ENCODE measurements at places on chromosomes 16 and 17. TPM values are rescaled to one million over a fixed set of nuclear protein-coding genes. Genes with fewer than 3 reads are reported as not detected.

The CD300LF gene
- 0.44 TPM for total RNA-seq

The UMOD gene
- total RNA-seq, result not detected

The CLEC18B gene
- 0.55 TPM for total RNA-seq

The TEKT5 gene
- 0.52 TPM for total RNA-seq

The ENPP7 gene
- total RNA-seq, result not detected

GRCh38 chr16:89620406-89620841 is 7.0 kb downstream of the DPEP1 start:
- no peak for DNase-seq

DNA sequence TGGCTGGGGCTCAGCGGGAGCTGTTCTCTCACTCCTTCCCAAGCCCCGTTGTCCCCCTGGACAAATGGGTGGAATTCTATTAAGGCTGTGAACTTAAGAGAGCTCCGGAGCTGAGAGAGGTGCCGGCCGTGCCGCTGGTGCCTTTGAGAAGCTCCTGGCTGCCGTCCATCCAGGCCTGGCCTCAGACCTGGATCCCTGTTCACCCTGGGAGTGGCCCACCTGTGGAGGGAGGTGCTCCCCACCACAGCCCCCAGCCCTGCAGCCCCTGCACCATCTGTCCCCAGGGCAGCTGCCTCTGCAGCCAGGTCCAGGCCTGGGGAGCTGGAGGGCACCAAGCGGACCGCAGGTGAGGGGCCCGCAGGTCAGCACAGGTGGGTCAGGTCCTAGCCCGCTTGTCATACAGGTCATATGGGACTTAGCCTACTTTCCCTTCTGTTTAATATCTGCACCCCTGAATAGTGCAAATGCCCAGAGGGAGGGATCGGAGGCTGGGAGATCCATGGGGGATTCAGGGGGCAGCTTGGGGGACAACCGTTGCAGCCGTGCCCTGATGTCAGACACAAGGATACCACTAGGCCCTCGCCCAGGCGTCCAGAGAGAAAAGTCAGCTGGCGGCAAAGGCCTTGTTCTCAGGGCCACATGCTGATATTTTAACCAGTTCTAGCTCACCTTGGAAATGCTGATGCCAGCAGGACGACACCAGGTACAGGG is 15.2 kb upstream of the METRNL start:
- DNase-seq, result peak; percentile 15

GRCh38 chr16:88387180-88387765 is 4.5 kb downstream of the ZNF469 start:
- DNase-seq, result no peak

- no peak for DNase-seq
These were observed at the start of gene DNAH3 for GRCh38 chr16:21150375-21151001. Gene DNAH3 (minus strand): TSS chr16:21150846. CDS start chr16:21150319, 527 bp downstream.

DNA sequence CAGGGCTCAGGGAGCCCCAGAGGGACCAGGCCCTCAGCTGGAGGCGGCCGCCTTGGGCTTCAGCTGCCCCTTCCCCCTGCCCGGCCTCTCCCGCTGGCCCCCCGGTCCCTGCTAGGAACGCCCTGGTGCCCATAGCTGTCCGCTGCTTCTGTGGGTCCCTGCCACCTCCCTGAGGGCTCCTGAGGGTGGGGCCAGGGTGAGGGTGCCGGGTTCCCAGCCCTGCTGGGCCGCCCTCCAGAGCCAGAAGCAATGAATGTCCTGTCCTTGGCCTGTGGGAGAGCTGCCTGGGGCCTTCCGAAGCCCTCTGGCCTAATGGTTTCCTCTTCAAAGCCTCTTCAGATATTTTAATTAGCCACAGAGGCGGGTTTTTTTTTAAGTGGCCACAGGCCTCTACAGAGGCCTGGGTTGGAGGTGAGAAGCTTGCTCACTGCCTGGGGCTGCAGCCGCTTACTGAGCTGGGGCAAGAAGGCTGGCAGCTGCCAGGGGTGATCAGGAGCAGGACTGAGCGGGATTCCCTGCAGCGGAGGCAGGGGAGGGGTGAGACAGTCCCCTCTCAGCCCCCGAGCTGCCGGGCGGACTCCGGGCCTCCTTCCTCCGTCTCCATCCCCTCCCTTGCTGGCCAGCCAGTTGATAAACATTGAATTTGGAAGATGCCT is 9.9 kb downstream of the CENPX start:
- DNase-seq, result no peak

DNA sequence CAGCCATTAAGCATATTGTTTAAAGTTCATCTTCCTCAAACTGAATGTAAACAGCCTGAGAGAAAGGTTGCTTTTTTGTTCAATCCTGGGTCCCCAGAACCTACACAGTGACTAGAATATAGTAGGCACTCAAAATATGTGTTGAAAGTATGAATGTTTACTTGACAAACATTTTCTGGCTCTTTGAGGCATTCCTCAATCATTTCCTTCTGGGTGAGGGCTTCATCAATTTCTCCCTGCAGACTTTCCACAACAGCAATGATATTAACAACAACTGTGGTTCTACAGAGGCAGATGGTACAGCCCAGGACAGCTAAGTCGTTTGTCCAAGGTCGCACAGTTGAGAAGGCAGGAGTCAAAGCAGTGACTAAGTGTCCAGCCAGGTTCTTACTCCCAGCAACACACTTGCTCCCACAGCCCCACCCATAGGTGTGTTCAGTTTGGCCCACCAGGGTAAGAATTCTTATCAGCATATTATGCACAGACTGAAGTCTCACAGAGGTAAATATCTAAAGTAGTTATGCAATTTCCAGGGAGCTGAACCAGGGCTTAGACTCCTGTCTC is 61.1 kb downstream of the HS3ST3B1 start:
- no peak for DNase-seq

DNA sequence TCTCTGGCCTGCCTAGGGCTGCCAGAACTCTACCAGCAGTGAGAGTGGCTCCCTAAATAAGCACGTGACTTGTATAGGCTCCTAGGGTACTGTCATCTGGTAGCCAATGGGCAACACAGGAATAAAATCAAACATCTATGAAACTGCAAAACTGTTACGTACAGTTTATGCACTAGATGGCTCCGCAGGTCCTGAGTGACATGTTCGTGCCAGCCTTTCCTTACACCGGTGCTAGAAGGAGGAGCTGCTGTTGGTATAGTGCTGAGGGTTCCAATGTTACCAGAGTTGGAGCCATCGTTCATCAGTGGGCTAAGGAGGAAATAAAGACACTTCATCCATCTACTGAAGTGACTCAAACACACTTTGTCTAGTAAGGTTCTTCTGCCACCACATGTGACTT is 63.2 kb upstream of the TRAP1 start:
- no peak for DNase-seq

GRCh38 chr16:56600398-56600999 is 7.9 kb upstream of the MT2A start:
- DNase-seq, result no peak

DNA sequence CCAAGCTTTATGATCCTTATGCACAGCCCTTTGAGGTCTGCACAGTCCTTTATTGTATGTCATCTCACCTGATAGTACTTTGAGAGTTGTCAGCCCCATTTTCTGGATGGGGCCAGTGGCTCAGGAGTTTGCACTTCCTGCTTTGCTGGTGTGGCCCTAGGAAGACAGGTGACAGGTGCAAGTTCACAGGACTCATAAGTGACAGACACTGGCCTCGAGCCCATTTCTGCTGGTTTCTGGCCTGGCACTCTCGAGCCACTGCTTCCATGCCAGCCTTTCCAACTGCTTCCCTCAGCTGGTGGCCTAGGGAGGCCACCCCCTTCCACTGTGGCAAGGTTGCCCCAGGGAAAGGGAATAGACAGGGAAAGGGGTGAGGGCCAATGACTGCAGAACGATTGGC is 84.4 kb upstream of the CCL1 start:
- DNase-seq, result no peak

- DNase-seq, result no peak
These were observed 341.7 kb downstream of the C16orf95 start for GRCh38 chr16:86975445-86975844.

- no peak for DNase-seq
These were observed 55.6 kb downstream of the IKZF3 start for GRCh38 chr17:39808409-39808997.

Data from left cardiac atrium (tissue), 4 donors.